ENCODE measurements at places on chromosomes 7 and 10. TPM values are rescaled to one million over a fixed set of nuclear protein-coding genes. Genes with fewer than 3 reads are reported as not detected.
A peak's percentile ranks its signal among the peaks of the same experiment; 100 is the strongest.

GRCh38 chr7:44388089-44388970 lies 62.9 kb upstream of the CAMK2B start:
- H3K4me3 ChIP-seq: no peak overlapping the region
- no peak for DNase-seq
- peaks cover 4% of the 10 kb centered on the region for H3K36me3 ChIP-seq
- no peaks in the 10 kb centered on the region for H3K4me1 ChIP-seq

The EVX1 gene
- not detected for polyA plus RNA-seq

DNA sequence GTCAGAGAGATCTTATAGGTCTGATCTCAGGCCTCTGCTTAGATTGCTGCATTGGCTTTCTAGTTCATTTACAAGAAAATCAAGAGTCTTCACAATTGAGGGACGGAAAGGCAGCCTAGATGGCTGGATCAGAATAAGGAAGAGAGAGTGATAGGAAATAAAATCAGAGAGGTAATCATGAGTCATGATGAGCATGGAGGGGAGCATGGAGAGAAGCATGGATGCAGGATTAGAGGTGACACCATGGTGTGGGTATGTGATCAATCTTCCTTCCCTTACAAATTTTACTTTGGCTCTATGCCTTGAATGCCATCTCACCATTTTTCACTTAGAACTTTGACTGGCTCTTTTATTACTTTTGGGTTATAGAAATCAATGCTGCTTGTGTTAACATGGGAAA lies 1.4 kb downstream of the BCCIP start:
- no peaks in the 10 kb centered on the region for H3K4me1 ChIP-seq
- DNase-seq: no peak
- peaks cover 3% of the 10 kb centered on the region for H3K36me3 ChIP-seq
- H3K27ac ChIP-seq: no peak overlapping the region

DNA sequence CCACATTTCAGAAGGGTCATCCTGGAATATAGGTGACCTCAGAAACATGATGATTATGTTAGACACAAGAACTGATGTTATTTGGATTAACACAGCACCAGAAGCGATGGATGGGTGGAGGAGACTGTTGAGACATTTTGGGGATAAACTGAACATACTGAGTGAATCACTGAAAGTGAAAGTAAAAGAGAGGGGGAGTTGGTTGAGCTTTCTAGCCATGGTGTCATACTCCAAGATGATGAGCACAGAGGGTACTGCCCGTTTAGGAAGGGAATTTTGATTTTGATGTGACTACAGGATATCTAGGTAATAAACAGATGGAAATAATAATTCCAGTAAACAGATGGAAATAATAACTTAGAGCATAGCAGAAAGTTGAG lies 248.0 kb upstream of the NPY start:
- no peak overlapping the region for H3K4me3 ChIP-seq
- H3K36me3 ChIP-seq: no peaks in the 10 kb centered on the region
- H3K4me1 ChIP-seq: no peaks in the 10 kb centered on the region
- H3K27ac ChIP-seq: no peak overlapping the region

The NUTM2D gene
- 2.0 TPM for polyA plus RNA-seq

The FAM25G gene
- polyA plus RNA-seq: 46.7 TPM

DNA sequence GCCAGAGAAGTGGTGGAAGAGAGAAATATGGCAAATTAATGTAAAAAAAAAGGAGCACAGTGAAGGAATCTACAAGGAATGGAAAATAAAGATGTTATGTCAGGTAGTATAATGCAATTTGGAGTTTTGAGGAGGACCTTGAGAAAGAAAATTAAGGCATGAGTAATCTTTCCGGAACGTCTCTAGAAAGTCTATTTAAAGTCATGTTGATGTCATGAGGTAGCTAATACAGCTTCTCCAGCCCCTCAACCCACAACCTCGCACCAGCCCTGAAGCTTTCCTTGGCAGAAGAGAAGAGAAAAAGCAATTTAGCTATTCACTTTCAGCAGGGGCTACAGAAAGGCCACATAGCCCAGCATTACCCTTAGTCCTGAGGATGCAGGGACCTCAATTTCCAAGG lies 22.5 kb downstream of the TRDMT1 start:
- no peak overlapping the region for H3K4me3 ChIP-seq
- no peaks in the 10 kb centered on the region for H3K27me3 ChIP-seq
- DNase-seq: no peak

The PON1 gene
- 0.04 TPM for polyA plus RNA-seq

The CALCR gene
- not detected for polyA plus RNA-seq

DNA sequence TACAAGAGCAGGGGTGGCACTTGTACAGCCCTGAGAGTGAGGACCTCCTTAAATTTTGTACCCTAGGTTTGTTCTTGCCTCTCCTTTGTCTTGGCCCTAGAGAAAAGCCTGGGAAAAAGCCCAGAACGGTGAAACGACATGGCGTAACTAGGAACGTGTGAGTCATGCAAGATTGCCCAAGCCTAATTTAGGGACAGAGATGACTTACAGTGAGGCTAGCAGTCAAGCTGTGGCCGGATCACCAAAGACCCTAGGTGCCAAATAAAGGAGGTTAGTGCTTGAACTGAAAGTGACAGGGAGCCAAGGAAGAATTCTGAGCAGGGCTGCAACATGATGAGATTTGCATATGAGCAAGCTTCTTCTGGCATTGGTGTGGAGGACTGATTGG lies 25.1 kb downstream of the TBXAS1 start:
- H3K27ac ChIP-seq: no peak overlapping the region
- H3K4me1 ChIP-seq: no peaks in the 10 kb centered on the region
- H3K4me3 ChIP-seq: no peak overlapping the region
- H3K36me3 ChIP-seq: no peaks in the 10 kb centered on the region

DNA sequence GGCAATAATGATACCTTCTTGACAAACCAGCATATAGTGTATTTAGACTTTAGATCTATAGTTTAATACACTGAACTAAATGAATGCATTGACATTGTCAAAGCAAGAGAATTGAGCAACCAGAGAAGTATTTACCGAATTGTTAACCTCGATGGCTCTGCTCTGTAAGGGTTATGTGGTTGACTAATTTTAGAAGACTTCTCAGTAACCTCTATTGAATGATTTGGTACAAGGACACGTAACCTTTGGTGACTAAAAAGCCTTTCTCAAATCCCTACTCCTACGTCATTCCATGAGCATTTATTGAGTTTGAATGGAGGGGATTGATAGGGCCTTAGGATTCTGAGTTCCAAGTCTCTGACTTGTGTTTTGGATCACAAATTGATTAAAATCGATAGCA lies 67.6 kb downstream of the MDFIC start:
- H3K4me3 ChIP-seq: no peak overlapping the region
- no peaks in the 10 kb centered on the region for H3K4me1 ChIP-seq

DNA sequence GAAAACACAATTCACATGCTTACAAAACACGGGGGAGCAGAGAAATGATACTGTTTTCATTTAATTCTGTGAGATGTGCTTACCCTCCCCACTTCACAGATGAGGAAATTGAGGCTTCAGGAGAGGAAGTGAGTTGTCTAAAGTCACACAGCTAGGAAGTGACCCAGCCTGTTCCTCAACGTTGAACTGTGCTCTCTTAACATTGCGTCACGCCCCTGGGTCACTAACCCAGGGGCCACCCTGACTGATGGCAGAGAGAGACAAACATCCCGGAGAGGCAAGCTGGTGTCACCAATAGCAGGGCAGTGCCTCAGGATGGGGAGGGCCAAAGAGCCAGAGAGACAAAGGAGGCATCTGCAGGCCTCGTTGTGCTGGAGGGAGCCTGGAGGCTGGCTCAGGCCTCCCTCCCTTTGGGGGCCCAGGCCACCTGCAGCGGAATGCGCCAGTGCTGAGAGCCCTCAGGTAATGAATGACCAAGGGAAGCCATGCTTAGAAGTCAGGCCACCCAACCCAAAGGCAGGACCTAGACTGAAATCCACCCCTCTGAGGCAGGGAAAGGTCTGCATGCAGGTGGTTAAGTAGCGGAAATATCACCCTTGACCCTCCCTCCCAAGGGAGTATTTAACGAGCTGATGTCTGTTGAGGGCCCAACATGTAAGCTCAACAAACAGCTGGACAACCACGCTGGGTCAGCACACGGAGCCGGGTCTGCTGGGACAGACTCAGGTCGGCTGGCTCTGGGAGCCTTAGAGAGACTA lies 81.3 kb downstream of the C10orf105 start:
- H3K36me3 ChIP-seq: no peaks in the 10 kb centered on the region
- no peak overlapping the region for H3K4me3 ChIP-seq
- H3K27ac ChIP-seq: peak overlapping the region; percentile 94
- H3K27me3 ChIP-seq: no peaks in the 10 kb centered on the region
- peak; percentile 96 for DNase-seq

The HOXA11 gene
- not detected for polyA plus RNA-seq

The MET gene
- polyA plus RNA-seq: 13.4 TPM

GRCh38 chr10:71923138-71923692 lies 41.0 kb upstream of the CHST3 start:
- DNase-seq: no peak
- no peaks in the 10 kb centered on the region for H3K36me3 ChIP-seq
- H3K4me1 ChIP-seq: no peaks in the 10 kb centered on the region
- H3K27ac ChIP-seq: no peak overlapping the region
- H3K27me3 ChIP-seq: no peaks in the 10 kb centered on the region
- no peak overlapping the region for H3K4me3 ChIP-seq

The EBLN1 gene
- polyA plus RNA-seq: not detected

GRCh38 chr7:80505900-80506500 lies 5.9 kb downstream of the GNAT3 start:
- no peak for DNase-seq
- H3K4me1 ChIP-seq: no peaks in the 10 kb centered on the region
- H3K4me3 ChIP-seq: no peak overlapping the region
- no peak overlapping the region for H3K27ac ChIP-seq
- H3K36me3 ChIP-seq: no peaks in the 10 kb centered on the region

DNA sequence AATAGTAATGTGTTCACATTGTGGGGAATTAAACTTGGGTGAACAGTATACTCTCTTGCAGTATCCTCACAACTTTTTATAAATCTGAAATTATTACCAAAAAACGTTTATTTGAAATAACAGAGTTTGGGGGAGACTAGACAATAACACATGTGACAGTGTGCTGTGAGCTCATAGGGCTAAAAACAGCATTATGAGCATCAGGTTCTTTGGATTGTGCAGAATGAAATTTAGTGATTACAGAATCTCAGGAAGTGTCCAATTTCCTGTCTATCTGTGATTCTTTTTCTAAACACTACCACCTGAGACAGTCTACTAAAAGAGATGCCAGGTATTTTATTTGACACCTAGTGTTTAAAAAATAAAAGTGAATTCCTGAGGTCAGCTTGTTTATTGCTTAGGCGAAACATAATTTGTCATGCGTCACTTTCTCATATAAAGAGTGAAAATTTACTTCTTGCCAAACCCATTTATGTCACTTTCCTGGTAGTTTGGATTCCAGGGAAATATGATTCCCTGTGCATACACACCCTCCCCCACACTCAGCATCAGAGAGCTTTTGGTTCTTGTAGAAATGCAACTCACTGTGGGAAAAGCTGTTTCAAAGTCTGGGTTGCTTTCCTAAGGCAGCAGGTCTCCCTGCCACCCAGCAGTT lies 71.2 kb downstream of the AOAH start:
- no peak overlapping the region for H3K27ac ChIP-seq
- DNase-seq: no peak
- peaks cover 7% of the 10 kb centered on the region for H3K4me1 ChIP-seq
- H3K27me3 ChIP-seq: no peaks in the 10 kb centered on the region
- no peak overlapping the region for H3K4me3 ChIP-seq

The PDZD7 gene
- polyA plus RNA-seq: 19.2 TPM

The CDH23 gene
- 1.8 TPM for polyA plus RNA-seq

- no peak overlapping the region for H3K4me3 ChIP-seq
- DNase-seq: peak; percentile 28
- H3K36me3 ChIP-seq: no peaks in the 10 kb centered on the region
- H3K27me3 ChIP-seq: no peaks in the 10 kb centered on the region
- no peaks in the 10 kb centered on the region for H3K4me1 ChIP-seq
- H3K27ac ChIP-seq: no peak overlapping the region
These were observed 23.5 kb upstream of the C1QL3 start for GRCh38 chr10:16545116-16545736.
